ENCODE measurements at places on chromosomes 2 and 18. TPM values are rescaled to one million over a fixed set of nuclear protein-coding genes. Genes with fewer than 3 reads are reported as not detected.

The TMEM198 gene
- 5.2 TPM for total RNA-seq

The CCDC68 gene
- not detected for total RNA-seq

The SDC1 gene
- total RNA-seq: 0.13 TPM

The KIF1A gene
- 1.6 TPM for total RNA-seq

The PMS1 gene
- total RNA-seq: 45.0 TPM

The ABCG8 gene
- total RNA-seq: not detected

The PXDN gene
- 0.39 TPM for total RNA-seq

The RFTN2 gene
- total RNA-seq: not detected

The HOXD12 gene
- total RNA-seq: not detected

The SP5 gene
- not detected for total RNA-seq

The FLACC1 gene
- 2.5 TPM for total RNA-seq

The PIGN gene
- total RNA-seq: 24.2 TPM

The ONECUT2 gene
- total RNA-seq: not detected

The SPP2 gene
- total RNA-seq: not detected

The THSD7B gene
- not detected for total RNA-seq

The ANKRD30BL gene
- total RNA-seq: not detected

The MROH2A gene
- total RNA-seq: not detected

The RBBP8 gene
- 76.9 TPM for total RNA-seq

The SCRN3 gene
- 15.8 TPM for total RNA-seq

The TAF4B gene
- total RNA-seq: 18.7 TPM

The SRD5A2 gene
- total RNA-seq: not detected

The TGFA gene
- 0.35 TPM for total RNA-seq

The CFAP210 gene
- 0.57 TPM for total RNA-seq

The IL1R2 gene
- total RNA-seq: 1.4 TPM

The AMER3 gene
- not detected for total RNA-seq

The DLGAP1 gene
- not detected for total RNA-seq

The STARD6 gene
- 0.46 TPM for total RNA-seq

The ALK gene
- total RNA-seq: not detected

The CDH2 gene
- total RNA-seq: not detected

The RAB6C gene
- total RNA-seq: not detected

The GKN2 gene
- not detected for total RNA-seq

The FAM136A gene
- total RNA-seq: 102 TPM

The SIX2 gene
- total RNA-seq: 0.09 TPM

The CMPK2 gene
- total RNA-seq: 1.1 TPM

The CNGA3 gene
- total RNA-seq: not detected

The PSMA8 gene
- 1.7 TPM for total RNA-seq

The CNDP1 gene
- total RNA-seq: 0.09 TPM

The AQP4 gene
- total RNA-seq: not detected

The HTR2B gene
- total RNA-seq: not detected

The CNTNAP5 gene
- not detected for total RNA-seq

The CGREF1 gene
- 3.5 TPM for total RNA-seq

The ACTG2 gene
- not detected for total RNA-seq

The GKN1 gene
- total RNA-seq: not detected

The FAM237A gene
- not detected for total RNA-seq

The KCNK3 gene
- total RNA-seq: not detected

The SLC9A2 gene
- not detected for total RNA-seq

The KANSL1L gene
- 5.0 TPM for total RNA-seq

The LYG2 gene
- total RNA-seq: not detected

The PLGLB2 gene
- 0.89 TPM for total RNA-seq

The RNF144A gene
- total RNA-seq: 14.9 TPM

The PROC gene
- not detected for total RNA-seq

The RIT2 gene
- not detected for total RNA-seq

The CCDC150 gene
- 7.9 TPM for total RNA-seq

All from CD8-positive, alpha-beta memory T cell (primary cell).